Activated CD4-positive, alpha-beta T cell treated with anti-CD3 and anti-CD28 coated beads for 36 hours (primary cell): ENCODE measurements at places on chromosomes 12 and 14. TPM values are rescaled to one million over a fixed set of nuclear protein-coding genes. Genes with fewer than 3 reads are reported as not detected.

- no peak for DNase-seq
These were observed 184.4 kb downstream of the KIF26A start for GRCh38 chr14:104322531-104323366.

OVCH1 gene
- not detected for total RNA-seq

DNA sequence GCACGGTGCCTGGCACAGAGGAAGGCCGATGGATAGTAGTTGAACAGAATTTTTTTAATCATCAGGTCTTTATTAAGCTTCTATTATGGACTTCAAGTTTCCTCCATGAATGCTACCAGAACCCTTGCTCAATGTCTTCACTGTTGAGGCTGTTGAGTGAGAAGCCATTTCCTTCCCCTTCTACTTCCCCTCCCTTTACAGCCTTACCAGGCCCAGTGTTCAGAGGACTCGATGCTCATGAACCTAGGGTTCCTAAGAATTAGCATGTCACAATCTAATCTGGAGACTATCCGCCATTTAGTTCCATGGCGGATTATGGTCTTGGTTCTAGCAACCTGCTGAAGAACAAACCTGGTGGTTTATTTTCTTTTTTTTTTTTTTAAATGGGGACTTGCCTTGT, 17.7 kb downstream of the ETV6 start:
- DNase-seq = no peak

TRHDE gene
- total RNA-seq = not detected

DNA sequence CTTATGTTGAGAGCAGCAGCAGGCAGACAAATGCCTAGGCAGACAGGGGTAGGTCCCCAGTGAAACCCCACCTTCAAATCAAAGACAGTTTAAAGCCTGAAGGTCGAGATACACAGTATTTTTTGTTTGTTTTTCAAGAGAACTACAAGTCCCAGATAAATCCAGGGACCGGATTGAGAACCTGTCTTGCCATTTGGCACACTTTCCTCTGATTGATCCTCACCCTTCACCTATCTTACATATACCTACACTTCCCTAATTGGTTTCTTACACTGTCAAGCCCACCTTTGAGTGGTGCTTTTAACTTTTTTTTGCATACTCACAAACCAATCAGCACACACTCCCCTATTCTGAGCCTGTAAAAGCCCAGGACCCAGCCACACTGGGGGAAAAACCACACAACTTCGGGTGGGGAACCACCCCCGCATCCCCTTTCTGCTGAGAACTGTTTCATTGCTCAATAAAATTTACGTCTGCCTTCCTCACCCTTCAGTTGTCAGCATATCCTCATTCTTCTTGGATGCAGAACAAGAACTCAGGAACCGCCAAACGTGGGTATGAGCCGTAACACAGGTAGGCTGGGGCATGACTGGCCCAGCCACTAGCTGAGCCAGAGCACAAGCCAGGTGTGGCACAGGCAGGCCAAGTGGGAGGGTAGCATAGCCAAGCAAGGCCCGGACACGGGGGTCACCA, 11.1 kb downstream of the DICER1 start:
- DNase-seq = no peak

DNA sequence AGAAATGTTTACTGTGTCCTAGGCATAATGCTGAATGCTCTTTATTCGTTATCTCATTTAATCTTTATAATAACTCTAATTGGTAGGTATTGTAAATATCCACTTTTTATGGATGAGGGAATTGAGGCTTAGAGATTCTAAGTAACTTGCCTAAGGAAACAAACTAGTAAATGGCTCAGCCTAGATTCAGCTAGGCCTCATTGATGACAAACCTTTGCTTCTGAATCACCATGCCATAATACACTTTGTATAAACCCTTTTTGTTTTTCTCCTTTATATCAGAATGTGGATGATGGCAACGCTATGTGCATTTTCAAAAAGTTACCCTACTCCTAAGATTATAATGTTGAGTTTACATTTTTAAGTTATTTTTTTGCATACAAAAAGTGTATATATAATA, 34.0 kb downstream of the MNAT1 start:
- DNase-seq = no peak

DUSP16 gene
- total RNA-seq = 40.4 TPM

DNA sequence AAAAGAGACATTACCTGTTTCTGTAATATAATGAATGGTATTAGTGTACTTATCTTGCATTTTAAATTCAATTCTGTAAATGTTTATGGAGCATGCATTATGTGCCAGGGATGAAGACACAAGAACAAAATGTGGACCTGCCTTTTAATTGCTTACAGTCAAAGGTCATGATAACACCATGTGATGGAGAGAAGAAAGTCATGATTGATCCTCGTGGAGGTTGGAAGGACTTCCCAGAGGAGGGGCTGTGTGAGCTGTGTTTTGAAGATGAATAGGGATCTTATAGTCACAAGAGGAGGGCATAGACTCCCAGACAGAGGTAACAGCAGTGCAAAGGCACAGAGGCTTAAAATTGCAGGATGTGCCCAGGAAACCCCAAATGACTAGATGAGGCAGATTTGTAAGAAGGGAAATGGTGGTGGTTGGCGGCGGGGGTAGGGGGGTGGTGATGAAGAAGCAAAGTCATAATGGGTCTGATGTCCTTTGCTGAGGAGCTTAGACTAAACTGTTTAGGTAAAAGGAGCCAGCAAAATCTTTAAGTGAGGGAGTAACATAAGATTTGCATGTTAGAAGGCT, 151.5 kb downstream of the PRKCH start:
- DNase-seq = peak; percentile 93

PAWR gene
- 7.0 TPM for total RNA-seq

DNA sequence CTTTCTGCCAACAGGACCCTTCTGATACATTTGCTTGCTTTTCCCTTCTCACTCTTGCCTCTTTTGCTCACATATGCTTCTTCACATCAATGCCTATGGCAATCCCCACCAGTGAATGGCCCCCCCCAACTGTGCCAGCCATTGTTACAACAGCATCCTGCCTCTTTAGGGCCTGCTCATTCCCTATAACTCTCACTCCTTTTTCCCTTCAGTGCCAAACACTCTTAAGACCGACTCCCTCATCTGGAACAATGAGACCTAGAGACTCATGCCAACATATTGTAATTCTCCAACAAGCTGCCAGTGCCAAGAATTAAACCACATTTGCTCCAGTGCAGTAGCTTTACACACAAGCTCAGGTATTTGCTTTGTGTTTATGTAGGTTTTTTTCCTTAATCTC, 189.0 kb downstream of the SOX5 start:
- DNase-seq = no peak

SLC25A21 gene
- total RNA-seq = not detected

- DNase-seq = no peak
These were observed 44.2 kb downstream of the ATP2B1 start for GRCh38 chr12:89664441-89664840.

AKAP6 gene
- 2.0 TPM for total RNA-seq

- DNase-seq = no peak
These were observed 9.1 kb upstream of the MGAT4C start for GRCh38 chr12:86265329-86265695.

- no peak for DNase-seq
These were observed 14.3 kb downstream of the TBX3 start for GRCh38 chr12:114669401-114670290.

TAS2R14 gene
- total RNA-seq = 0.94 TPM

GRCh38 chr14:90757452-90757851, 58.8 kb downstream of the TTC7B start:
- DNase-seq = no peak

- no peak for DNase-seq
These were observed 74.3 kb downstream of the RFLNA start for GRCh38 chr12:124369055-124369826.

TMEM119 gene
- 0.21 TPM for total RNA-seq

DNA sequence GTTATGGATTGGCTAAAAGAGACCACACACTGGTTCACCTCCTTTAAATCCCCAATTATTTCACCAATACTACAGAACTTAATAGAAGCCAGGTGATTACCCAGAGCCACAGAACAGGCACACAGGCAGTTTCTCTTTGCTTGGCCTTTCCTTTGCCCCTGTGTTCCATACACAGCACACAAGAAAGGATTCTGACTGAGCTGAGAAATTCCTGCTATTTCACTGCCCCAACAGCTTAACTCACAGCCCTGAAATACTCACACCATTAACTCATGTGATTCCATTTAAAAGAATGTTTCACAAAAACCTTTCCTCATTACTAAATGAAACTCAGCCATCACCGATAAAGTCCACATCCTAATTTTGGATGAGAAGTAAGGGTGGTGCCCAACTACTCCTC, 133.6 kb downstream of the MED13L start:
- no peak for DNase-seq

SERPINA1 gene
- total RNA-seq = 102 TPM
